ENCODE measurements at places on chromosomes 7 and 10.

DNA sequence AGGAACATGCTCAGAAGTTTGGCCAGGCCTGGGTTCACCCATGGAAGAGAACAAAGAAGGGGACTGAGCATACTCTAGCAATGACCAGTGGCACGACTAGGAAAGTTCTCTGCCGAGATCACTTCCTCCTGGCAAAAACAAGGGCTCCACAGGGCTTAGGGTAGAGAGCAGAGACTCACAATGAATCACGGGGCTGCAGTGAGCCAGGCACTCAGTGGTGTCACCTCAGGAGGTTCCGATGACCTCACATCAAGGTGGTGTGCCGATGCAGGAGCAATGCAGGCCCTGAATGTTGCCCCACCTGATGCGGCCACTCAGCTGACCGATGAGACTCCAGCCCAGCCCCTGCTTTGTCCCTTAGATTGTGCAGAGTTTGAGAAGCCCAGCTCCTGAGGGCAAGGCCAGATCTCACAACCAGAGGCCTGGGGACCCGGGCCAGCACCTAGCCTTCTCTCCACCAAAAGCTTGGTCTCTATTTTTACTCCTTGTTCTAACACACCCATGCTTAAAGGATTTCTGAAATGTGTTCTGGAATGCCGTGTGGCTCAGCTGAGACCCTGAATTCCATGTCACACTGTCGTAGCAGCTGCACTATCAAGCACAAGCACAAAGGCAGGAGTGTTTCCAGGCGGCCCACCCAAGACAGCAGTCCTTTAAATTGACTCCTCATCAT lies 60.9 kb downstream of the COBL start:
- no peak for DNase-seq

GRCh38 chr10:33967606-33968120 lies 633.2 kb upstream of the NRP1 start:
- DNase-seq = no peak

GRCh38 chr10:128043259-128044045 lies 82.8 kb downstream of the MKI67 start:
- no peak for DNase-seq

GRCh38 chr7:107891636-107892366 lies 818 bp downstream of the DLD start:
- DNase-seq = peak; percentile 43

GRCh38 chr7:143240291-143241168 lies 18.7 kb downstream of the TAS2R40 start:
- DNase-seq = peak; percentile 61

DNA sequence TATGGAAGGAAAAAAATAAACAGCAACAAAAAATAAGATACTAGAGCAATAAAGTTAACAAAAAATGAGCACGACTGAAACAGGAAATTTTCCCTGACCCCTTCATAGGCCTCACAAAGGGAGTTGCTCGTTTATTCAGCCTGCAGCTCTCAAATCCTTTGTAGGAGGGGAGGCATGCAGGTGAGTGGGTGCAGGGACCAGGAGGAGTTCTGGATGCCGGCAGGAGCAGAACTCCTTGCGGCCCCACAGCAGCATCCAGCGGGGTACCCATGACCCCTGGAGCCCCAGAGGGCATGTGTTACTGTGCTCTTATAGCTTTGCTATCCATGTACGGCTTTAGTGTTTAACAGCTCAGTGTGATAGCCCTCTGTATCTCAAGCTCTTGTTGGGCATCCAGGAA lies 5.8 kb downstream of the TAS2R39 start:
- no peak for DNase-seq

DNA sequence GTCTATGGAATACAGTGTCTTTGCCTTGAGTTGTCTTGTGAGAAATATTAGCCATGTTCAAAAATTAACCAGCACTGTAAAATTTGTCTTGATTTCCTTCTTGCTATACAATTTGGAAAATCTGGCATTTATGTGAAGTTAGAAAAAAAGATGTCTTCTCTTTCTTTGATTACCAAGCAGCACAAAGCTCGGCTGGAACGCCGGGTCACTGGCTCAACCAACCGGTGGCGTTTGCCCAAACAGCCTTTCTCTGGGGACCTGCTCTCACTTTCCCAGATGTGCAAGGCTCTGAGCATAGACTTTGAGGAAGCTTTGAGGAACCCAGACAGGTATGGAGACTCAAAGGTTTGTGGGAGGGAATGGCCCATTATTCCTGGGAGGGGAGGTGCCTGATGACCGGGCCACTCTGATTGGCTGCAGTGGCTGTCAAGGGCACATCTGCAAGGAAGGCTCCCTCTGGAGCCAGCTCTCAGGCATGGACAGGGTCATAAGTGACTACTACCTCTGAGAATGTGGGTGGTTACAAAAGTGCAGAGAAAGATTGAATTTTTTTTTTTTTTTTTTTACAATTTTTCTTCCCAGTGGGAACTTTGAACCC lies 5.6 kb downstream of the BTBD16 start:
- no peak for DNase-seq

DNA sequence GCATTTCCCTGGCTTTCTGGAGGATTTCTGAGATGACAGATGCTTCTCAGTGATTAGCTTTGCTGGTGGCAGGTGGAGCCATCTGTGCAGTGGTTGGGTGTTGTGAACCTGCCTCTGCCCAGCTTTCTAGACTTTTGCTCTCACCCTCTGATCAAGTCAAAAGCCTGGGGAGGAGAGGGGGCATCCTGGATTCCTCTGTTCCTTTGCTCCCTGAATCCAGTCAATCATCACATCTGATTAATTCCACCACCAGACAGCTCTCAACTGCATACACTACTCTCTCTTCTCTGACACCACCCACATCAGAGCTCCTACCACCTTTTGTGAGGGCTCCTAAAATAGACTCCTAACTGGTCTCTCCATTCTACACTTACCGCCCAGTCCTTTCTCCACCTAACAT lies 283.5 kb downstream of the WDR11 start:
- no peak for DNase-seq

DNA sequence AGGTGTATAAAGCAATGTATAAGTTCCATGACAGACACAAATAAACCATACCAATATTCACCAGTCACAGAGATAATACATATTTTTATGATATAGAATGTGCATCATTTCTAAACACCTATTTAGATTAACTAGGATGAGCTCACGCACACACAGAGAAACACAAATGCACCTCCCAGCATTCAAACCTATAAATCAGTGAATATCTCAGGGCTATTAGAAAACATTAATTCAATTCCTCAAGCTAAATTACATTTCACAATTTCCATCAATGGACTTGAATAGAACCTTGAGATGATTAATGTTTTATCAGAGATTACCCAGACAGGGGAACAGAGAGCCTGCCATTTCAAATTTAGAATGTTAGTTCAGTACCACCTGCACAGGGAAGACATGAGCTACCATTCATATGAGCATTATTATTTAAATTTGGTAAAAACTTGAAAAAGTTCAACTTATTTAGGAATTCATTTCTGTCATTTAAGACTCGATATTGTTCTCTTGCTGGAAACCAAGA lies 221.7 kb downstream of the PARD3 start:
- DNase-seq = no peak

DNA sequence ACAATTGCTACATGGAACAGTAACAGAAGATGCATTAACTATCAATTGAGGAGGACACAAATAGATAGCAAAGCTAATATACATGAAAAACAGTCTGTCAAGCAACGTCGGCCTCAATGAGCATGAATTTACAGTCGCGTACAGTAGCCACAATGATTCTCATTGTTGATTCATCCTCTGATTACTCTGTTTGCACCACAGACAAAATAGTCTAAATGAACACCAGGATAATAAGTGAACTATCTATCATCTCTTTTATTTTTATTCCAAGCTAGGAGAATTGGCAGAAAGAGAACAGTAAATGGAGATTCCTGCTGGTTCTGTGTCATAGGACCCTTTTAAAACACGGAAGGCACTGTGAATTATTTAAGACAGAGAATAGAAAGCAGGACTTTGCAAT lies 108.5 kb downstream of the EVX1 start:
- DNase-seq = no peak

- DNase-seq = no peak
These were observed 2.0 kb downstream of the JCAD start for GRCh38 chr10:30057421-30057841.

- no peak for DNase-seq
These were observed 107.5 kb upstream of the ARID5B start for GRCh38 chr10:61793760-61794703.

DNA sequence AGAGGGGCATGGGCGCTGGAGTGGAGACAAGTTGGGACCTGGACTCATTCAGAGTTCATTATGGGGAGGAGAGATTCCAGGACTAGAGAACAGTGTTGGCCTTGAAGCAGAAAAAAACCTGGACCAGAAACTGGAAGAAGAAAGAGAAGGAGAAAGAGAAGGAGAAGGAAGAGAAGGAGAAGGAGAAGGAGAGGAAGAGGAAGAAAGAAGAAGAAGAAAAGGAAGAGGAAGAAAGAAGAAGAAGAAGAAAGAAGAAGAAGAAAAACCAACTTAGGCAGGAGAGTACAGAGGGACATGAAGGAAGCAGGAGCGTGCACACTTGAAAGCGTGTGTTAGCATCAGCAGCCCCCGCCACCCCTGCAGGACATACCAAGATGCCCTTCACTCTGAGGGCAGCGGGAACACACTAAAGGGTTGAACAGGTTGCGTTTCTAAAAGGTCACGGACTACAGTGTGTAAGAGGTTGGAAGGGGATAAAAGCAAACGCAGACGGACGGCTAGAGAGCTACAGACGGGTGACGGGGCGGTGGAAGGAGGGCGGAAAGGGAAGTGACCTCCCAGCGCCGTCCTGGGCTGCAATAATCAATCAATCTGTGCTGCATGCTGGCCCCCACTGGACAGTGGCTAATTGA lies 95.3 kb downstream of the SEC61G start:
- no peak for DNase-seq

GRCh38 chr10:96670786-96671185 lies 49.5 kb downstream of the PIK3AP1 start:
- no peak for DNase-seq

GRCh38 chr7:118559207-118559606 lies 334.7 kb downstream of the ANKRD7 start:
- no peak for DNase-seq

GRCh38 chr10:11886851-11887250 lies 63.7 kb downstream of the PROSER2 start:
- no peak for DNase-seq

DNA sequence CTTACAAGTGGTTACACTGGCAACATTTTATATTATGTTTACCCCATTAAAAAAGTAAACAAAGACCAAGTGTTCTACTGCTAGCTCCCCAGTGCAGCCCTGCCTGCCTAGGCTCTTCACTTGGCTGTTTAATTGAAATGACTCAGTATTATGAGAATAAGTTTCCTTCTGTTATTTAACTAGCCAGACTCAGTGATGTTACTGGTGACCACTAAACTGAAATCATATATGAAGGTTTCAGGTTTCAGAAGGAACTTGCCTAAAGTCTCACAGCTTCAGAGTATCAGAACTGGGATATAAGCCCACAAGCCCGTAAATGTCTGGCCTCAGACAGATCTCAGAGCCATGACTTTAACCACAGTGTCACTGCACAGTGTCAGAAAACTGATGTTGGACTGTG lies 66.8 kb upstream of the EXOC4 start:
- no peak for DNase-seq

DNA sequence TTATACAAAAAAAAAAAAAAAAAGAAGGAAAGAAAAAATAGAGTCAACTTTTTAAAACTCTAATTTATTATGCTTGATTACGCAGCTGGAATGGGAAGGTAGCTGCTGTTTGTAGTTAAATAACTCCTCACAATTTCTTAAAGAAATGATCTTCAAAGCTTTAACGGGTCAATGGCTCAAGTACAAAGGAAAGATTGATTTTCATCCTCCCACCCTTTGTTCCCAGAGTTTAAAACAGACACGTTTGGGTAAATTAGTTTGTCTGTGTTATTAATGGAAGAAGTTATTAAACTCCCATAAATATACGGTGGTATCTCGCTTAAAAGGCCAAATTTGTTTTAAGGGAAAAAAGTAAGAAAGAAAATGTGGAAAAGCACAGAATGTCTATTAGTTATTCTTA lies 179.3 kb downstream of the EMX2 start:
- DNase-seq = no peak

DNA sequence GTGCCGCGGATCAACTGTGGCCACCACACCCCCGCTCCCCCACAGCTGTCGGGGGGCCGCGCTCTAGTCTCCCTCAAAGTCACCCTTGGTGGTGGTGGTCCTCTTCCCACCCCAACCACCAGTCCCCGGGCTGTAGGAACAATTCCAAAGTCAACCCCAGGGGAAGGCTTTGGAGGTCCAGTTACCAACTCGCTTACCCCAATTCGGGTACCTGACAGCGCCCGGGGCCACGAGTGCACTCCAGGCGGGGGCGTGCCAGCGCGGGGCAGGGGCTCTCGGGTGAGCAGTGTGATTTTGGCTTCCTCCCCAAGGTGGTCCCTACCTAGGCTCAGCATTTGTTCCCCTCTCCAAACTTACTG lies 584 bp upstream of the ZMIZ1 start:
- DNase-seq = peak; percentile 28

- no peak for DNase-seq
These were observed 131.9 kb downstream of the CALCR start for GRCh38 chr7:93442478-93443224.

GRCh38 chr7:155469-155900 lies 36.9 kb upstream of the FAM20C start:
- DNase-seq = no peak

DNA sequence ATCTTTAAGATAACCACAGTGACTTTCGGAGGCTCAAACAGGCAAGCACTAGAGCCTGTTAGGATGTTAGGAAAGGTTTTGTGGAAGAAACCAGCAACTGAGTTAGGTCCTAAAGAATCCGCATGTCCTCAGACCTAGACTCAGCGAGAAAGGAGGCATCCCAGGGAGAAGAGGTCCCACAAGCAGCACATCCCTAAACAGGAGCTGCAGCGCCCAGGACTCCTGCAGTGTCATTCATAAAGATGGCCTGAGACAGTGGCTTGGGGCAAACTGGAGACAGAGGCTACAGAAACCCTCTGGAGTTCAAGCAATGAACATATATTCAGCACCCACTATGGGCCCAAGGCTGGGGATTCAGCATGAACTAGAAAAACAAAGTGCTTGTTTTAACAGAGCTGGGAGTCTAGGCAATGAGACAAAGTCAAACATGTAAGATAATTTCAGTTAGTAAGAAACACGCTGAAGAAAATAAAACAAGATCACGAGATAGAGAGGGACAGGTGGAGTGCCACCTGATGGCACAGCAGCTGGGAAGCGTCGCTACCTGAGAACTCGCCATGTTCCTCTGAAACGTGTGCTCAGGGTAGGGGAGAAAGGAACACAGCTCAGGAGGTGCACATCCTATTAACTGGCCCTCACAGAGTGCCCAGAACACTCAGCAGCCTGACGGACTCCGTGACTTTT lies 48.1 kb downstream of the PARD3 start:
- DNase-seq = no peak

- DNase-seq = no peak
These were observed 136.8 kb downstream of the C10orf105 start for GRCh38 chr10:71582506-71583475.

DNA sequence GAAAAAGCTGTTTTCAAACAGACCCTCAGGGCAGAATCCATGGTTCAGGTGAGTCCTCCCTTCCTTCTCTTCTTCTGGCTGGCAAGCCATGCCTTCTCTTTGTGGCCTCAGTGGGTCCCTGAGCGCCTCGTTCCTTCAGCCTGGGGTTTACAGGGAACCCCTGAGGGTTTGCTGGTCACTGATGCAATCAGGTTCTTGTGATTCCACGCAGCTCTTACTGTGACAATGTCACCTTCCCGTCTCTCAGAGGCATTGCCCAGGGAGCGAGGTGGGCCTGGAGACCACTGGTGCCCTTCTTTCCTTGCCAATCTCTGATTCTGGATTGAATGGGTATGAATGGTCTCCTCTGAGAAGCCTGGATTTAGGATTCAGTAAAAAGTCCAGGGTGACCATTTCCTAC lies 132.2 kb downstream of the ADARB2 start:
- no peak for DNase-seq

GRCh38 chr7:11931307-11931706 lies 99.3 kb upstream of the THSD7A start:
- no peak for DNase-seq
